ENCODE measurements at places on chromosomes 5 and 9.

DNA sequence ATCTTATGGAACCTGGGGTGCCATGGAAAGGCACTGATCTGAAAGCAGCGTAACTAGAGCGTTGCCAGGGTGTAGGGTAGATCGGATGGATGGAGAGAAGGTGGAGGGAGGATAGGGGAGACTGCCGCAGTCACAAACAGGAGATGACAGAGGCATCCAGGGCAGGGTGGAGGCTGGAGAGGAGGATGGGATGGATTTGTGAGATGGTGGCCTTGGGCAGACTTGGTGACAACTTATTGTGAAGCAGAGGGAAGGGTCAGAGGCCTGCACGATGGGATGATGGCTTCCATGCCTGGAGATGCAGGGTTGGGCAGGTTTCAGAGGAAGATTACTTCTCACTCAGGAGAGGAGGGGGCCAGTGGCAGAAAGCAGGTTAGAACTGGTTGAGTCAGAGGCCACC, 2.4 kb downstream of the GLIPR2 start:
- DNase-seq, result no peak

- no peak for DNase-seq
These were observed 125.6 kb upstream of the DMRT1 start for GRCh38 chr9:715743-716400.

DNA sequence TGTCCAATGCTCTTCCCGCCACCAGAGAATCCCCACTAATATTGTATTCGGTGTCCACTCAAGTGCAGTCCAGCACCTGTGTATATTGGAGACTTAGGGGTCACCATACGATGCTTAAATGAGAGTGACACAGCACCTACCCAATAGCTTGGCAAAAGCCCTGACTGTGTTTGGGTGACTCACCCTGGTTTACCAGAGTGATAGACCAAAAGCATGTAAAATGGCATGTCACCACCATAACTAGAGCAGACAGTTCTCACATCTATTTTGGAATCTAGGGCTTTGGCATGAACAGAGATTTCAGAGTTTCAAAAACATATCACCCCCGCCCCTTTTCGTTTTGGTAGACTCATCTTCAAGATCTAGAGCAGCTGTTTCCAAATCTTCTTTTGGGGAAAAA, 217.3 kb upstream of the RASEF start:
- no peak for DNase-seq

- no peak for DNase-seq
These were observed 57.0 kb downstream of the CXXC5 start for GRCh38 chr5:139705191-139705590.

DNA sequence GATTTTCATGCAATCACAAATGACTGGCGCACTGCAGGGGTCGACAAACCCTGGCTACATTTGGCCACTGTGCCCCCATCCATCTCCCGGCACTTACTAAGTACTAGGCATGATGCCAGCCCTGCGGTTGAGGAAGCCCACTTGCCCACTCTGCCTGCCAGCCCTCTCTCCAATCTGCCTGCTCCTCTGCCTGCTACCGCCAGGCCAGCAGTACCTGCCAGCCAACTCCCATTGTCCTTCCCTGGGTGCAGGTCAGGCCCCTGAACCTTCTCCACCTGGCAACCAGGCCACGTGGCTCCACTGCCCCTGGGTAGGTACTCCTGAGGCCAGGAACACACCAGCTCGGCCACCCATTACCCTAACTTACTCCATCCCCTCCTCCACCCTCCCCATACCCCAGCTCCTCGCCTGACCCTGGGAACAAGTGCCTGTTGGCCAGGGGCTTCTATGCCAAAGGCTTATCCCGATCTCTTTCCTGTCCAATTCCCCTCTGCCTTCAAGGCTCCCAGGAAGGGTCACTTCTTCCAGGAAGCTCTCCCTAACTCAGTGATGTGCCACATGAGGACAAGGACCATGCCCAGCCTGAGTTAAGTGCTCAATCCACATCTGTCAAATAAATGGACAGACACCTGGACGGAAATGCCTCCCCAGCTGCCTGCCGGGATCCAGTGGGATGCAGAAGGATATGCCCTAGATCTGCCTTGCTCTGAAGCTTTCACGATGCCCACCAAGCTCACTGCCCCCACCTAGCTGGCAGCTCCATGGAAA, 6.6 kb downstream of the EEIG1 start:
- no peak for DNase-seq
